Urothelium cell line (cell line): ENCODE measurements at places on chromosomes 11 and 22.

DNA sequence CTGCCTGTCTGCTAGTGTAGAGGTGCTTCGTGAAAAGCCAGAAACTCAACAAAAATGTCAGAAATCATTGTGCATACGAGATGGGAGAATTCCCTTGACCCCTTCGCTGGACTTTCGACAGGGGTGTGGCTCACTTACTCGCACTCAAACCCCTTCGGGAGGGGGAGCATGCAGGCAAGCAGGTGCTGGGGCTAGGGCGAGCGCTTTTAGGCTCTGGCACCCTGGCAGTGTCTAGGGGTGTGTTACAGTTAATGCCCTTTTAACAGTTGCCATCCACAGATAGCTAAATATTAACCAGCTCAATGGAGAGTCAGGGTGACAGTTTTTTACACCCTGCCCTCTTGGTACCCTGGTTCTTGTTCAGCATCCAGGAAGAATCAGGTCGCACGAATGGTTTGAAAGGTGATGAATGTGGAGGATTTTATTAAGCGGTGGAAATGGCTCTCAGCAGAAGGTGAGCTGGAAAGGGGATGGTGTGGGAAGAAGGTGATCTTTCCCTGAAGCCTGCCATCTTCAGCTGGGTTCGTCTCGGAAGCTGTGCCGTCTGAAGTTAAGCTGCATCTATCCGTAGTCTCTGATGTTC, 59.6 kb upstream of the SHANK2 start:
- no peak for DNase-seq

- DNase-seq, result no peak
Observed at GRCh38 chr22:36381513-36382128, 6.1 kb downstream of the MYH9 start.

GRCh38 chr11:43245466-43245865, 66.3 kb upstream of the API5 start:
- DNase-seq, result no peak

GRCh38 chr11:86577644-86578636, 94.5 kb downstream of the ME3 start:
- peak; percentile 76 for DNase-seq

DNA sequence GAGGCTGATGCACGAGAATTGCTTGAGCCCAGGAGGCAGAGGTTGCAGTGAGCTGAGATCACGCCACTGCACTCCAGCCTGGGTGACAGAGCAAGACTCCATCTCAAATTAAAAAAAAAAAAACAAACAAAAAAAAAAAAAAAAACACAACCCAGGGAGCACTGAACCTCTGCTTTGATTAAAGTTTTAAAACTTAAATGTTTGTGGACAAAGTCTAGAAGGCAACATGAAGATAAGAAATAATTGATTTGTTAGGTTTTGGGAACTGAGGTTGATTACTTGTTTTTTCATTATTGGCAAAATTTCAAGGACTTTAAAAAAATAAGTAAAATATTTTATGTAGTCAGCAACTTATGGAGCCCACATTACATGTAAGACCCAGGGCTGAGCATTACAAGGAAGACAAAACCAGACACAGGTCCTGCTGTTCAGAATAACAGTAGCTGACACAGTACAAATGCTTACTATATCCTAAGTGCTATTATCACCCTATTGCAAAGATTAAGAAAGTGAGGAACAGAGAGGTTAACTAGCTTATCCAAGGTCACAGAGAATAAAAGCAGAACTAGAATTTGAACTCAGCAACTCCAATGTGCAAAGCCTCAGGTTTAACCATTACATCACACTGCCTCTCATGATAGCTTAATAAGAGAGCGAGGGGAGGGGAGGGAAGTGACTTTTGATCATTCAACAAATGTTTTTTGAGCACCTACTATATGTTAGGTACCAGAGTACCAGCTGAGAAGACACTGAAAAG, 2.3 kb upstream of the CRY2 start:
- DNase-seq, result no peak

- no peak for DNase-seq
Observed at GRCh38 chr11:14882196-14882595, 9.8 kb downstream of the CYP2R1 start.

- DNase-seq, result no peak
Observed at GRCh38 chr11:47403571-47403970, 4.8 kb upstream of the SLC39A13 start.

- no peak for DNase-seq
Observed at GRCh38 chr11:32333320-32333991, 101.9 kb downstream of the WT1 start.

- DNase-seq, result peak; percentile 98
Observed at GRCh38 chr11:57311109-57311936, 13.4 kb downstream of the TNKS1BP1 start.

DNA sequence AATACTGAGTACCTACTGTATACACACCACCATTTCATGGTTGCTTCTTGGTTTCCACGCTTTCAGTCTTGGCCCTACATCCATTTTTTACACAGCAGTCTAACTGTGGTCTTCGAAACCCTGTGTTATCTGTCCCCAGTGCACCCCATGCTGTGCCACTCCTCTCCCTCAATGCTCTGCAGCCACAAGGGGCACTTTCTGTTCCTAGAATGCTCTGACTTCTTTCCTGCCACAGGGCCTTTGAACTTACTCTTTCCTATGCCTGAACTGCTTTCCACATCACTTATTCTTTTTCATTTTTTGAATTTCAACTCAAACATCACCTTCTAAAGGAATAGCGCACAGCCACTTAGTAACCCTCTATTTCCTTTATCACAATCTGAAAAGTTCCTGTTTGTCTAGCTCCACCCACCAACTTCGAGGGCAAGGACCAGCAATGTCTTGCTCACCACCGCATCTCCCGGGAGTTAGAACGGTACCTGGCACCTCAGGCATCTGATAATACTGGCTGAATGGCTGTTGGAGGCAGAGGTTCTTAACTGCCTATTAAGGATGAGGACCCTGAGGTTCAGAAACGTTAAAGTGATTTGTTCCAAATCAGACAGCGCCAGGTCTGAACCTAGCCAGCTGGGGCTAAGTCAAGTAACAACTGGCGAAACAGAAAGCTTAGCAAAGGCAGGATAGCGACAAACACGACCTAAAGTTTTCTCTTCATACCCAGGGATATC, 568 bp downstream of the ALG8 start:
- peak; percentile 40 for DNase-seq

DNA sequence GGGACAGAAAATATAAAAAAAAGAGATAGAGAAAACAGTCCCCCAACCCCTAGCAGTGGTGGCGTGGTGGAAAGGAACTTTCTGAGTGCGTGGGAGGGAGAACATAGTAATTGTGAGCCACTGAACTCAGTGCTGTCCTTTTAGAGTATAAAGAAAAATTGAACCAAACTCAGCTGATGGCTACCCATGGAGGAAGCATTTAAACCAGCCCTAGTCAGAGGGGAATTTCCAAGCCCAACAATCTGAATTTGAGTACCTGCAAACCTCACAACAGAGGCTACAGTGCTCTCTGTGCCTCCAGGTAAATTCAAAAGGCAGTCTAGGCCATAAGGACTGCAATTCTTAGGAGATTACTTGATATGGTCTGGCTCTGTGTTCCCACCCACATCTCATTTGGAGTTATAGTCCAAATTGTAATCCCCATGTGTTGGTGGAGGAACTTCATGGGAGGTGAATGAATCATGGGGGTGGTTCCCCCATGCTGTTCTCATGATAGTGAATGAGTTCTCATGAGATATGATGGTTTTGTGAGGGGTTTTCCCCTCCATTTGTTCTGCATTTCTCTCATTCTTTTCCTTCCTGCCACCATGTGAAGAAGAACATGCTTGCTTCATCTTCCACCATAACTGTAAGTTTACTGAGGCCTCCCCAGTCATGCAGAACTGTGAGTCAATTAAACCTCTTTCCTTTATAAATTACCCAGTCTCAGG, 687.8 kb downstream of the FAM181B start:
- DNase-seq, result no peak

DNA sequence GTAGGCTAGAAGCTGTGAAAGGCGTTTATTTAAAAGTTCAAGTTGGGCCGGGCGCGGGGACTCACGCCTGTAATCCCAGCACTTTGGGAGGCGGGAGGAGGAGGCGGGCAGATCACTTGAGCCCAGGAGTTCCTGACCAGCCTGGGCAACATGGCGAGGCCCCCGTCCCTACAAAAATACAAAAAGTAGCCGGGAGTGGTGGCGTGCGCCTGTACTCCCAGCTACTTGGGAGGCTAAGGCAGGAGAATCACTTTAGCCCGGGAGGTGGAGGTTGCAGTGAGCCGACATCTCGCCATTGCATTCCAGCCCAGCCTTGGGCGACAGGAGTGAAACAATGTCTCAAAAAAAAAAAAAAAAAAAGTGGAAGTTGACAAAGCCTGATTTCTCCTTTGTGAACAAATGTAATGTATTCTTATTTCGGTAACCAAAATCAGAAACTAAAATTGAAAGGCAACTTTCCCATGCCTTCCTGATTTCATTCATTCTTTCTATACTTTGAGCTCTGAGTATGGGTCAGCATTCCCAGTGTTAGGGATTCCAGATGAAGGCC, 825 bp downstream of the PTPMT1 start:
- DNase-seq, result no peak

GRCh38 chr22:28799606-28800307, 612 bp downstream of the XBP1 start:
- peak; percentile 69 for DNase-seq

- DNase-seq, result peak; percentile 76
Observed at GRCh38 chr22:18091916-18092526, 14.2 kb downstream of the PEX26 start.

- DNase-seq, result no peak
Observed at GRCh38 chr11:18618342-18619025, 15.7 kb downstream of the SPTY2D1 start.

GRCh38 chr11:117456027-117456720, 128.5 kb downstream of the CEP164 start:
- DNase-seq, result no peak

DNA sequence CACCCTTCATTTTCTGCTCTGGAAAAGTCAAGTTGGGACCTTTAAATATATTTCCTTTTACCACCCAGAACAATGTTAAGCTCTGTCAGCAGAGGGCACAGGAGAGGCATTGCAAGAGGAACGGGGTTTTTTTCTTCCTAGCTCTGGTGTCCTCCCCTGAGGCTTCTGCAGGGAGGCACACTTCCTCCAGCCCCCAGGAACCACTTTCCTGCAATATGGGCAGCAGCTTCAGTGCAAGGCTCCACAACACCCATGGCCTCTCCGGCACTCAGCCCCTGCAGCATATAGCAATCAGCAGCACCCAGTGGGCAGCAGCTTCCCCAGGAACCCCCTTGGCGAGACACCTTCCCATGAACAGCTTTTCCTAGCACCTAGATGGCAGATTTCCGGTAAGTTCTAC, 101.4 kb downstream of the SYT9 start:
- DNase-seq, result peak; percentile 44

GRCh38 chr22:45208993-45209838, 31.5 kb downstream of the KIAA0930 start:
- peak; percentile 73 for DNase-seq

DNA sequence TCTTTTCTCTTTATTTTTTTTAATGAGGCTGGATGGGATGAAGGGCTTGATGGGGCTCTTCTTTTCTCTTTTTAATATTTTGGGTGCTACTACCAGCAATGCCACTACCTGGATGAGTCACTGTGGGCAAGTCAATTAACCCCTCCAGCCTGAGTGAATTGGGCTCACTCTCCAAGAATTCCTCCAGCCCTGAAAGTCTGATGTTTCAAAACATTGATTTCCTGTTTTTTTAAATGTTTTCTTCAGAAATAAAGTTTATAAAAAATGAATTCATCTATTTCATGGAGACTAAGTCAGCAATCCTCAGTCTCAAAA, 812 bp upstream of the OR5A2 start:
- DNase-seq, result peak; percentile 21

- DNase-seq, result no peak
Observed at GRCh38 chr11:39268176-39268690, 2191.2 kb downstream of the LRRC4C start.

- no peak for DNase-seq
Observed at GRCh38 chr22:22235558-22235957, 9.0 kb upstream of the VPREB1 start.

DNA sequence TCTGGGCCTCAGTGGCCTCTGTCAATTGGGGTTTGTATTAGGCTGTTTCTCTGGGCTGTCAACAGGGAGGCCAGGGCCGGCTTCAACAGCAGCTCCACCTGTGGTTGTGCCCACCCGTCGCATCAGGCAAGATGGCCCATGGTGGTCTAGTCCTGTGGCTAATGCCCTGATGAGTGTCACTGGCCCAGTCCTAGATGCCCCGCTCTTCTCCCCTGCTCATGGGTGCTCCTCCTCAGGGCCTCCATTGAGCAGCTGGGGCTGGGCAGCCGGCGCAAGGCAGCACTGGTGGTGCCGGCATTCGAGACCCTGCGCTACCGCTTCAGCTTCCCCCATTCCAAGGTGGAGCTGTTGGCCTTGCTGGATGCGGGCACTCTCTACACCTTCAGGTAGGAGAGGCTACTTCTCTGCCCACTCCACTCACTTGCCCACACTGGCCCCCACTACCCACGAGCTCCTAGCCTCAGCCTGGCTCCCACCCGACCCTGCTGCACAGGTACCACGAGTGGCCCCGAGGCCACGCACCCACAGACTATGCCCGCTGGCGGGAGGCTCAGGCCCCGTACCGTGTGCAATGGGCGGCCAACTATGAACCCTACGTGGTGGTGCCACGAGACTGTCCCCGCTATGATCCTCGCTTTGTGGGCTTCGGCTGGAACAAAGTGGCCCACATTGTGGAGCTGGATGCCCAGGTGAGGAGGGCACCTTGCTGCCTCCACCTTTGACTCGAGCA, 5.4 kb downstream of the LARGE2 start:
- no peak for DNase-seq

- no peak for DNase-seq
Observed at GRCh38 chr11:34546511-34547209, 33.1 kb upstream of the ELF5 start.

GRCh38 chr22:23688571-23688970, 2.2 kb upstream of the RGL4 start:
- DNase-seq, result no peak

DNA sequence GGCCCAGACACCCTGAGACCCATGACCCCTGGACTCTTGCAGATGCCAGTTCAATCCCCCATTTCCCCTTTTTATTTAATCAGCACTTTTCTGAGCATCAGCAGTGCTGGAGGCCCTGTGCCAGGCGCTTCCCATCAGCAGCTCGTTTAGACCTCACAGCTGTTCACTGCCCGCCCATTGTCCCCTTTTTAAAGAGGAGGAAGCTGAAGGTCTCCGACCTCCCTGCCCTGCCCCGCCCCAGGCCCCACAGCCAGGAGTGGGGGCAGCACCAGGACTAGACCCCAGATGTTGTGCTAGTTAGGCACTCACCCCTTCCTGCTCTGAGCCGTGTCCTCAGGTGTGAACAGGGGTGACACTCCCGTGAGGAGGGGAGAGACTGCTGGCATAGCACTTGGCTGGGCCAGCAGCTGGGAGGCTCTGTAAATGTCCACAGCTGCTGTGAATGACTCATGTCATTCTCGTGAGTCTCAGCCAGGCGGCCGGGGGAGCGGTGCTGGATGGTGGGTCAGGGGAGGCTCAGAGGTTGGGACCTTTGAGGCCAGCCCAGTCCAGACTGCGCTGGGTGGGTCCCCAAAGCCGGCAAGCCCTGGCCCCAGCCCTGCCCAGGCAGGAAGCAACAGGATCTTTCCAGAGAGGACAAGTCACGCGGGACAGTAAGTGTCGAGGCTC, 19.9 kb downstream of the EMID1 start:
- no peak for DNase-seq

- DNase-seq, result peak; percentile 32
Observed at GRCh38 chr11:794766-795633, 3.1 kb downstream of the SLC25A22 start.

DNA sequence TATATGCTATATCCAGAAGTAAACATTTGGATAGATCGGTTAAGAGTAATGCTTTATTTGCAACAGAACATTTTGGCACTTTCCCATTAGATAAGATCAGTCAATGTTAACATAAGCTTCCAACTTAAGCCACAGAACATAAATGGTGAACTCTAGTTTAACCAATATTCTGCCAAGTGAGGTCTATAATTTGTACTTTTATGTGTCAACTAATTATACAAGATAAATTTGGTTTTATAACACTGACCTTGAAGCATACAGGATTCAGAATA, 23.5 kb upstream of the BLID start:
- DNase-seq, result no peak
